ENCODE measurements at places on chromosomes 6 and 20.
A peak's percentile ranks its signal among the peaks of the same experiment; 100 is the strongest.

GRCh38 chr6:95866732-95867131 is 149.0 kb upstream of the FUT9 start:
- DNase-seq: peak; percentile 56

DNA sequence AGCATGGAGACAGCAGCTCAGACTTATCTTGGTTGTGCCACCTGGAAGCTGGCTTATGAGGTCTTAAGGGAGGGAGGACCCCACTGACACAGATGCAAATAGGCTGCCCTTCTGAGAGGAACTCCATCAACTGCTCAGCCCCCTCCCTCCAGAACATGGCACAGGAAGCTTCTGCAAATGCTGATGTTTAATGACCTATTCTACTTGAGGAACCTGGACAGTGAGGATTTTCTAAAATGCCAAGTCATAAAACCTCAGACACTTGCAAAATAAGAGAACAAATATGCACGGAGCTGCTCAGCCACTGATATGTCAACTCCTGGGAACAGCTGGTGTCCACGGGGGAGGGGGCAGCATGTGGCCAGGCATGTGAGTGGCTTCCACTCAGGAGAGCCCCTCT is 3.5 kb downstream of the CST9 start:
- DNase-seq: peak; percentile 16

DNA sequence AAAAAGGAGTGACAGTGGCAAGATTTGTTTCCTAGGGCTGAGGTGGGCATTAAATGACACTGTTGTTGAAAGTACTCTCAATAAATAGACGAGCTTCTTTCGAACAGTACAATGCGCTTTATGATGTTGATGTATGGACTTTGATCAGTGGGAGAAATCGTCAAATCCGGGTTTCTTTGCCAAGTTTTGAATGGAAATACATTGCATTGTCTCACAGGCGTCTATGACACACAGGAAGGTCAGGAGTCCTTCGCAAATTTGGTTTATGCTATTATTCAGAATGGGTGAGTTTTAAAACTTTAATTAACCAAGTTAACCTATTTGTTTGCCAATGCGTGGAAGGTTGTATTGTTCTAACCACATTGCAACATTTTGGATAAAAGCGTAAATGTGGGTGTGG is 547.3 kb upstream of the SLC35B3 start:
- no peak for DNase-seq

- DNase-seq: peak; percentile 47
These were observed 317.2 kb upstream of the CDYL start for GRCh38 chr6:4459032-4459431.

DNA sequence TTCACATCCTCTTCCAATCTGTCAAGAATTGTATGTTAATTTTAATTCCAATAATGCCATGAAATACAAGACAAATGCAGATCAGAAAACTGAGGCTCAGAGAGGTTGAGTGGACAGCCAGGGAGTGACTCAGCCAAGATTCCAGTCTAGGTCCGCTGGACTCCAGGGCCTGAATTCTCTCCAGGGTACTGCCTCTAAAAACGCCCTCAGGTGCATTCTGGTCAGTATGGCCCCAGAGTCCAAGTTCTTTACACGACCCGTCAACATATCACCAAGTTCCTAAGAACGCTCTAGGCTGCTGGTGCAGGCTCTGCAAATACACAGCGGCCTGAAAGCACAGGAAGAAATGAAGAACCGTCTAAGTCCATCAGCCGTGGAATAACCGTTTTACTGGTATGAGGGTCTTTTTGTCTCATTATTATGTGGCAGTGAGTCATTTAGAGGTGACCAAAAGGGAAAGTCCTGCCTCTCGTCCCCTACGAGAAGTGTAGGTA is 709 bp upstream of the ASXL1 start:
- no peak for DNase-seq

- DNase-seq: no peak
These were observed 93.6 kb downstream of the RPP40 start for GRCh38 chr6:4910037-4910760.

Measured in OCI-M1 (cell line).